ENCODE measurements at places on chromosomes 12 and 14. TPM values are rescaled to one million over a fixed set of nuclear protein-coding genes. Genes with fewer than 3 reads are reported as not detected.

- H3K4me3 ChIP-seq: no peak overlapping the region
- H3K4me1 ChIP-seq: peaks cover 21% of the 10 kb centered on the region
- no peak for DNase-seq
- H3K27me3 ChIP-seq: no peaks in the 10 kb centered on the region
Observed at GRCh38 chr12:122227341-122227740, 1.5 kb upstream of the DIABLO start.

DNA sequence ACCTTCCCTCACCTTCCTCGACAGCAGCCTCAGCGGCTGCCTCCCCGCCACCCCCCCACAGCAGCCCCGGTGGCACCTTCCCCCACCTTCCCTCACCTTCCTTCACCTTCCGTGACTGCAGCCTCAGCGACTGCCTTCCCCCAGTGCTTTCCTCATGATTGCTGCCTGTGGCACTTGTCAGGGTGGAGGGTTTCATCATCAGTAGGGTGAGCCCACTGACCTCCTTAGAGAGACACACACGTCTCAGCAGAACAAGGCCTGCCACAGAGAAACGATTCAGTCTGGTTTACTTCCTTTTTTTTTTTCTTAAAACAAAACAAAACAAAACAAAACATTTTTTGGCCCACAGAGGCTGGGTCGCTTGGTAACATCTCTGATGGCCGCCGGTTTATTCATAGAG lies 75.0 kb downstream of the EP400 start:
- H3K27ac ChIP-seq: no peak overlapping the region
- H3K4me1 ChIP-seq: no peaks in the 10 kb centered on the region
- H3K4me3 ChIP-seq: no peak overlapping the region
- peaks cover 53% of the 10 kb centered on the region for H3K36me3 ChIP-seq
- no peaks in the 10 kb centered on the region for H3K27me3 ChIP-seq

GRCh38 chr12:14911131-14911530 lies 25.5 kb upstream of the MGP start:
- no peaks in the 10 kb centered on the region for H3K27me3 ChIP-seq
- no peaks in the 10 kb centered on the region for H3K36me3 ChIP-seq
- H3K4me1 ChIP-seq: no peaks in the 10 kb centered on the region
- H3K27ac ChIP-seq: no peak overlapping the region

DNA sequence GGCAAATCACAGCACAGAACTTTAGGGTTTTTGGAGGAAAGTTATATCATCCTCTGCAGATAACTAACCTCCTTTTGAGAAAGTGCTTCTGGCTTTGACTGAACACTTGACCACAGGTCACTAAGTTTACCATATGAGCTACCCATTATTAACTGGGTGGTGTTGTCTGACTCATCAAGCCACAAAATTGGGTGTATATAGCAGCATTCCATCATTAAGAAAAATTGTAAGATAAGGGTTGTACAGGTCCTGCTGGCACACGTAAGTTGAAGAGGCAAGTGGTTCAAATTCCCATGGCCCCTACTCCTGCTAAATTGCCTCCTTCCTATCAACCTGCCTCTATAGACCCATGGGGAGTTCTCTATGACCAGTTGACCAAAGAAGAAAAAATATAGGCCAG lies 39.5 kb downstream of the L2HGDH start:
- no peaks in the 10 kb centered on the region for H3K27me3 ChIP-seq
- H3K36me3 ChIP-seq: no peaks in the 10 kb centered on the region
- no peak overlapping the region for H3K27ac ChIP-seq
- H3K4me1 ChIP-seq: no peaks in the 10 kb centered on the region

GRCh38 chr14:83798421-83798820 lies 1731.5 kb upstream of the FLRT2 start:
- no peaks in the 10 kb centered on the region for H3K4me1 ChIP-seq
- no peaks in the 10 kb centered on the region for H3K27me3 ChIP-seq
- DNase-seq: no peak
- H3K4me3 ChIP-seq: no peak overlapping the region

DNA sequence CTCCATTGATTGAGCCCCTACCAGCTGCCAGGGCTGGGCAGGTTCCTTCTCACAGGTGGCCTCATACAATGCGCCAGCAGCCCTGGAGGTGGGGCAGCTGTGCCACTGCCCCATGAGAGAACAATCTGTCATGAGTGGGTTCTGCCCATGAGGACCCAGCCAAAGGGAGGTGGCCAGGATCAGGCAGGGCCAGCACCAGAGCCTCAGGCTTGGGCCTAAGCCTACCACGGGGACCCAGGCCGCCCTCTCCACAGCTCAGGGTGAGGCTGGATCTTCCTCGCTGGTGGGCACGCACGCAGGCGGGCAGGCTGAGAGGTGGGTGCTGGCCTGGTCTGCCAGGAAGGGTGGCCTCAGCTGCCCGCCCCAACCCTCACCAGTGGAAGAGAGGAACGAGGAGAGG lies 110.7 kb downstream of the KIF26A start:
- no peaks in the 10 kb centered on the region for H3K4me1 ChIP-seq
- H3K36me3 ChIP-seq: no peaks in the 10 kb centered on the region
- no peak overlapping the region for H3K4me3 ChIP-seq
- H3K27me3 ChIP-seq: no peaks in the 10 kb centered on the region
- no peak for DNase-seq

DNA sequence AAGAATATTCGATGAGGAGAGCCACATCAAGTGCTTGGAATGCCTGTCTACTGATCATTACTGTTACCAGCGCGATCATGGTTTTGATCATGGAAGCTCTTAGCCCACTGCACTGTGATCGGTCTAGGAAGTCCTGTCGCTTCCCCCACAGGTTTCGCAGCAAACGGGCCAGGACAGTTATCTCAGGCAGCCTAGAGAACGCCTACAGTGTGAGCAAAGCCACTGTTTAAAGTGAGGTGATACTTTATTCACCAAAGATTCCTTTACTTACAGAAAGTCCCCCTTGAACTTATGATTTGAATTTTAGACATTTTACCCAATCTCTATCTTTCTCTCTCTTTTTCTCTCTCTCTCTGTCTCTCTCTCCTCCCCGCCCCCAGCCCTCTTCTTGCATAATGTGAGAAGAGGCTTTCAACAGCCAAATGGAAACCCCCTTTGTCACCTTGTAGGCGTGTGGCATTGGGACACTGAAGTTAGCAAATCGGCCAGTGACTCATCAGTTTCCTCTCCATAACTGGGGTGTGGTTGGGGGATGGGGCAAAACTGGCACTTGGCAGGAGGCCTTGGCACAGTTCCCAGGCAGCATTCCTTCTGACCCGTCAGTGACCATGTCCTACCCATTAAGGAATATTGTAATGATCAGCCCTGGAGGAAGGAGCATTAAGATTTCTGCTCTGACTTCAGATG lies 214.8 kb downstream of the CHST11 start:
- peak overlapping the region; percentile 58 for H3K27ac ChIP-seq
- no peak overlapping the region for H3K4me3 ChIP-seq
- DNase-seq: peak; percentile 82
- peaks cover 81% of the 10 kb centered on the region for H3K4me1 ChIP-seq

- peaks cover 8% of the 10 kb centered on the region for H3K4me1 ChIP-seq
- H3K36me3 ChIP-seq: peaks cover 3% of the 10 kb centered on the region
- H3K27me3 ChIP-seq: no peaks in the 10 kb centered on the region
- H3K4me3 ChIP-seq: no peak overlapping the region
- DNase-seq: peak; percentile 82
- no peak overlapping the region for H3K27ac ChIP-seq
Observed at GRCh38 chr14:102046337-102047278, 40.2 kb downstream of the HSP90AA1 start.

- DNase-seq: peak; percentile 54
- H3K4me3 ChIP-seq: peak overlapping the region; percentile 19
- H3K4me1 ChIP-seq: peaks cover 35% of the 10 kb centered on the region
- peak overlapping the region; percentile 82 for H3K27ac ChIP-seq
Observed at GRCh38 chr12:53659011-53659551, 16.8 kb downstream of the ATP5MC2 start.

GRCh38 chr12:590206-590750 lies 73.0 kb downstream of the NINJ2 start:
- H3K36me3 ChIP-seq: no peaks in the 10 kb centered on the region
- DNase-seq: no peak
- H3K27me3 ChIP-seq: no peaks in the 10 kb centered on the region
- H3K4me3 ChIP-seq: no peak overlapping the region

- DNase-seq: no peak
- no peaks in the 10 kb centered on the region for H3K4me1 ChIP-seq
- H3K4me3 ChIP-seq: no peak overlapping the region
- no peaks in the 10 kb centered on the region for H3K27me3 ChIP-seq
Observed at GRCh38 chr14:51609955-51610283, 41.8 kb upstream of the FRMD6 start.

DNA sequence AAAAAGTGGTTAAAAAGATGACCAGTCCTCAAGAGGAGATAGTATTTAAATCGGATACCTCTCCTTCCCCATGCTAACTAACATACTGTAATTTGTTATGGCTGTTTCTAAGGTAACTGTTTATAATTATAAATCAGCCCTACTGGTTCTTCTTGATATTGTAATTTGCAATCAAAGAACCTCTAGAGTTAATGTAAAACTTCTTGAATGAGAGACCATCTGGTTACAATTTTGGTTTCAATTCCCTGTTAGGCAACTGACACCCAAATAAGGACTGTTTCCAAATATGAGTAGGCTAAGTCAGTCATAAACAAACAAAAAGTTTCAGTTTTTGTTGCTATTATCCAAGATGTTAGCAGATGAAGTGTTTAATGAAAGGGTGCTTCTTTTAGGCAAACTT lies 120.2 kb upstream of the DNM1L start:
- DNase-seq: no peak
- H3K4me1 ChIP-seq: peaks cover 5% of the 10 kb centered on the region
- no peaks in the 10 kb centered on the region for H3K27me3 ChIP-seq
- no peaks in the 10 kb centered on the region for H3K36me3 ChIP-seq

GRCh38 chr12:89884416-89884898 lies 175.8 kb upstream of the ATP2B1 start:
- H3K4me3 ChIP-seq: no peak overlapping the region
- H3K4me1 ChIP-seq: no peaks in the 10 kb centered on the region
- no peaks in the 10 kb centered on the region for H3K27me3 ChIP-seq
- H3K36me3 ChIP-seq: no peaks in the 10 kb centered on the region

DNA sequence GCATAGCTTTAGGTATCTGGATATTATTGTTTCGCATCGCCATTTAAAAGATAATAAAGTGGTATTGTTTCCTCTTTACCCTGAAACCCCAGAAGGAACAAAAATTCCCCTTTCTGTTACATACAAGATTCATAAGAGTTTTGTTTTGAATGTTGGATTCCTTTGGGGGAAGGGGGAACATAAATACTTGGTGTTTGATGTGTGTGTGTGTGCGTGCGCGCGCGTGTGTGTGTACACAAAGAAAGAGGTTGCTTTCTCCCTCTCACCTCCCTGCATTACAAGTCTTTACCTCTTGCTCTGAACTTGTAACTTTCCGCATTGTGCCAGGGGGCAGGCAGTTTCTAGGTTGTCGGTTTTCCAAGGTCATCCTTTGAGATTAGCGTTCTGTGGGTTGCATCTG lies 76.4 kb downstream of the GPATCH2L start:
- no peaks in the 10 kb centered on the region for H3K27me3 ChIP-seq
- H3K36me3 ChIP-seq: no peaks in the 10 kb centered on the region
- no peak overlapping the region for H3K4me3 ChIP-seq
- no peak for DNase-seq
- H3K4me1 ChIP-seq: no peaks in the 10 kb centered on the region
- H3K27ac ChIP-seq: no peak overlapping the region

DNA sequence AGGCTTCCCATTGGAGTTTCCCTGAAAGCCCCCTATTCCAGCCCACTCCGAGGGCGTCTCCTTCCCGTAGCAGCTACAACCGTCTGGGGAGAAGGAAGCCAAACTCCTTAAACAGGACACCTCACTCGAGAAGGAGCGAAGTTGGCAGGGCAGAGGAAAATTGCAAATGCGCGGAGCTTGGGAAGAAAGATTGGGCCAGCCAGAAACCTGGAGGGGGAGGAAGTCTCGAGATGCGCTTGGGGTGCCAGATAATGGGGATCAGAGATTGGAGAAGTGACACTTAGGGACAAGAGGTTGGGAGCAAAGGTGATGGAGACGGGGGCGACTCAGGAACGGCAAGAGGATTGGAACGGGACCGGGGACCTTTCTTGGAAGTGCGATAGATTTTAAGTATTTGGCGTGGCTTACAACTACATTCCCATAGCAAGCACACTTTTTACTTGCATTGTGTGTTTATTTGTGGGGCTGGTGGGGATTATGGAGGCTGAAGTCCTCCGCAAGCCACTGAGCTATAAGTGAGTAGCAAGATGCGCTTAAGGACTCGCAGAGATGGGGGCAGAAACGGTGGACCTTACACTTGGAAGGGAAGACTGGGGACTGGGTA lies 926 bp downstream of the HRK start:
- H3K27ac ChIP-seq: no peak overlapping the region
- H3K4me3 ChIP-seq: peak overlapping the region; percentile 53
- DNase-seq: no peak
- H3K4me1 ChIP-seq: peaks cover 3% of the 10 kb centered on the region

DNA sequence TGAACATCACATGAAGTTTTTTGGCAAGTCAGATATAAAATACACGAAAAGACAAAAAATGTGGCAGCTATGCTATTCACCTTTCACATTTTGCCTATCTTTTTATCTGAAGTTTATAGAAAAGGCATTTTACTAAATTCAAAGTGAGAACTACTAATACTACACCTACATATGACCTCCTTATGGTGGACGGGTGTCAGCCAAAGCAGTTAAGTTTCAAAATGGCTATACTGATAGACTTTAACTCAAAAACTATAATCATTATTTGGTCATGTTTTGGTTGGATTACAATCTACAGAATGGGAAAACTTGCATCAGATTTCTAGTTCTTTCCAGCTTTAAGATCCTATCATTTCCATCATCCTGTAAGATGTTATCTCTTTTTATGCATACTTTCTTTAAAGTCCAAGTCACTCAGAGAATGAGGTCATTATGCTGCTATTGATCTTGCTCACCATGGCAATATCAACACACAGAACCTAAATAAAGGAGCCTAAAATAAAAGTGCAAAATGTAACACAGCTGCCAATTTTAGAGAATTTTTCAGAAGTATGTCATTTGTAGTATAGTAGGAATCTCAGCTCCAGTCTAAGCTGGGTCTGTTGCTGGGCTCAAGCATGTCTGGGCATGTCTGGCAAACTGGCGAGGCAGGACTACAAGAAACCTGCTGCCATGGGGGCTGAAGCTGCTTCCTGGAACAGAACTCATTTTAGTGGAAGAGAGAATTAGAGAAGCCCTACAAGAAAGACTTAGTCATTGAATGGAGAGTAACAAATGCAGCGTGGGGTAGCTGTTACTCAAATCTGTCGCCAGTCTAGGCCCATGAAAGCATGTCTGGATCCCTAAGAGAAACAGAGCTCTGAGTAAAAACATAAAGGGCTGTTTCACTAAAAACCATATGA lies 7.6 kb upstream of the AEBP2 start:
- no peak for DNase-seq
- H3K27ac ChIP-seq: no peak overlapping the region
- H3K4me1 ChIP-seq: no peaks in the 10 kb centered on the region
- H3K36me3 ChIP-seq: no peaks in the 10 kb centered on the region
- no peaks in the 10 kb centered on the region for H3K27me3 ChIP-seq
- no peak overlapping the region for H3K4me3 ChIP-seq

GRCh38 chr12:27095346-27095745 lies 13.0 kb upstream of the C12orf71 start:
- no peak overlapping the region for H3K4me3 ChIP-seq
- H3K27ac ChIP-seq: no peak overlapping the region
- H3K27me3 ChIP-seq: no peaks in the 10 kb centered on the region
- H3K4me1 ChIP-seq: no peaks in the 10 kb centered on the region
- DNase-seq: no peak
- H3K36me3 ChIP-seq: no peaks in the 10 kb centered on the region

SMIM10L1 gene
- 15.5 TPM for total RNA-seq

KRT75 gene
- total RNA-seq: not detected

OR4Q3 gene
- total RNA-seq: not detected

MGAT4C gene
- 5.4 TPM for total RNA-seq

SUSD6 gene
- total RNA-seq: 23.9 TPM

GPR162 gene
- 2.4 TPM for total RNA-seq

CLEC2D gene
- total RNA-seq: 1.4 TPM

PTPRB gene
- total RNA-seq: 31.4 TPM

OTX2 gene
- total RNA-seq: not detected

SDS gene
- 1.5 TPM for total RNA-seq

TTC6 gene
- total RNA-seq: not detected

HOXC9 gene
- not detected for total RNA-seq

MANSC4 gene
- not detected for total RNA-seq

Data from heart left ventricle (tissue), 16 donors.